ENCODE measurements at places on chromosomes 11 and 22.

DNA sequence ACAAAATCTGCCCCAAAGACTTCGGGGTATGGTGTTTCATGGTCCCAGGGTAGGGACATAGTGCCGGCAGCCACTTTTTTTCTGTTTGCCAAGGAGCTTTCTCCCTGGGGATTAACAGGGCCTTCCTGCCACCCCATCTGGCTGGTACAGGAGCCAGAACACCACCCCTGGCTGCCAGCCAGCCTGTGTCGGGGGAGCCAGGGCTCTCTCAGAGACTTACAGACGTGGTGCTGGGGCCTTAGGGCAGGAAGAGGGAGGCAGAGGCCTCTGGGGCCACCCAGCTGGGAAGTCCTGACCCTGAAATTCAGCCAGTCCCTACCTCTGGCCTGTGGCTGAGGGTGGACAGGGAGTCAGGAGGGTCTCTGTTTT, 52.4 kb upstream of the CDON start:
- no peak for DNase-seq

DNA sequence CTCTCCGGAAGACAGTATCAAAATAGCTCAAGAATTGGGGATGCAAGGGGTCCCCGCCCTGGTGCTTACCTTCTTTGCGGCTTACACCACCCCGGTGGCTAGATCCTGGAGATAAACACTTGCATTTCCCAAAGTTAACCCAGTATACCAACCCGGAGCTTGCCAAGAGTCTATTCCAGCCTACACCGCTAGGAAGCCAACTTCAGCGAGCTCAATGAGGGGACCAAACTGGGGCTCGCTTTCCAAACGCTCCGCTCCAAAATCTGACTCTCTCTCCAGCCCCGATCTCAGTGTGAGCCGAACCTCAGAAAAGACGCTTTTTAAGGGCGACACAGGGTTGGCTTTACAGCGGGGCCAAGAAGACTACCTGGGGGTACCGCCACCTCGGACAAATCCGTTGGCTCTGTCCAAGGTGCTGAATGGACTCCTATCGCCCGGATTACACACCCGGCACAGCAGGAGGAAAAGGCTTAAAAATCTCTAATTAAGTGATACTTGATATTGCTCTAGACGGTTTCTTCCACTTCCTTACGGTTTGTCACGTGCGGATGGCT, 20.1 kb upstream of the BDNF start:
- DNase-seq: no peak

DNA sequence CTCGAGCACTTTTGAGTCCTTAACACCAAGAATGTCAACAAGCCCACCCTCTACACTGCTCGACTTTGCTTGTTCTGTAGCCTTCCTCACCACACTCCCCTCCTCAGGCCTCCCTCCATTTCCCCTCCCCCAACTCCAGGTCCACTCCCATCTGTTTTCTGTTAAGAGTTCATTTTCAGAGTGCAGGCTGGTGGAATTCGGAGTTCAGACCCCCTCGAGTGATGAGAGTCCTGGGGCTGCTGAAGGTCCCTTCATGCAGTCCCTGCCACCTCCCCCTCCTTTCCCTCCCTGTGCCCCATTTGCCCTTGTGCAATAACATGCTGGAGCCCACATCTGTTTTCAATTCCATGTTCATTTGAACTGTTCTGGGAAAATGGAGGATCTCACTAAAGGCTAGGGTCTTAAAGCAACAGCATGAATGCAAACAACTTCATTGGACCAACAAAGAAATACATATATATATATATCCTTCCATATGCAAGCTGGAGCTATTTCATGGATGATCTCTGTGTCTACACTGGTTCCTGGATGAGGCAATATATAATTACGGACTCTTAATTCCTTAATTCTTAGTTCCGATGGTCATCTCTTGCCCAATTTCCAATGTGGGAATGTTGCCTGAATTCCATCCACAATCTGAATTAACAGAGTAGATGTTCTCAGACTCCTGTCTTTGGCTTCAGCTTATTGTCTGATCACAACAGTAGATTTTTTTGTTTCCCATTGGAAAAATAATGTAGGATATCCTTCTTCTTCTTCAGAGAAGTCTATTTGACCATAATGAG, 340.4 kb downstream of the ETS1 start:
- no peak for DNase-seq

- DNase-seq: no peak
Observed at GRCh38 chr11:85595285-85595884, 31.8 kb downstream of the DLG2 start.

GRCh38 chr11:93072229-93072914, 102.9 kb downstream of the MTNR1B start:
- no peak for DNase-seq
